ENCODE measurements at places on chromosomes 3 and 15. TPM values are rescaled to one million over a fixed set of nuclear protein-coding genes. Genes with fewer than 3 reads are reported as not detected.

Gene GPR149
- 7.7 TPM for total RNA-seq

Gene KBTBD13
- total RNA-seq, result not detected

Gene WDR76
- 16.7 TPM for total RNA-seq

Gene FOXB1
- total RNA-seq, result not detected

Gene POTEB
- total RNA-seq, result under 0.01 TPM

Gene ANKDD1A
- 13.9 TPM for total RNA-seq

Gene TGM4
- total RNA-seq, result not detected

Gene C3orf20
- not detected for total RNA-seq

Gene ACTRT3
- 3.3 TPM for total RNA-seq

Gene CXCR6
- total RNA-seq, result not detected

Gene FEZF2
- total RNA-seq, result 12.2 TPM

Gene CHAC1
- 2.9 TPM for total RNA-seq

Gene PIERCE2
- 3.7 TPM for total RNA-seq

Gene KNL1
- total RNA-seq, result 6.5 TPM

Gene SEMA3G
- total RNA-seq, result 4.1 TPM

Gene LTF
- total RNA-seq, result 0.41 TPM

Gene ABI3BP
- total RNA-seq, result 1.2 TPM

Gene PTPRG
- total RNA-seq, result 52.6 TPM

Gene SMCO1
- total RNA-seq, result not detected

Gene ZNF385D
- 17.5 TPM for total RNA-seq

Gene LEKR1
- 0.82 TPM for total RNA-seq

Gene MYH15
- 0.41 TPM for total RNA-seq

Gene TUBGCP4
- total RNA-seq, result 22.8 TPM

Gene SLC12A1
- total RNA-seq, result 1.6 TPM

Gene AMT
- total RNA-seq, result 1.6 TPM

Gene CASR
- total RNA-seq, result not detected

Gene PPARG
- 1.2 TPM for total RNA-seq

Gene ACKR2
- not detected for total RNA-seq

Gene SLC24A5
- total RNA-seq, result 0.41 TPM

Gene AGBL1
- 1.2 TPM for total RNA-seq

Gene ZNF860
- total RNA-seq, result 2.0 TPM

Gene GRAMD1C
- total RNA-seq, result 5.3 TPM

Gene IL20RB
- total RNA-seq, result 0.82 TPM

Gene CSTA
- total RNA-seq, result not detected

Gene P2RY13
- 1.6 TPM for total RNA-seq

Gene GRAMD2A
- total RNA-seq, result 1.2 TPM

Gene DPPA4
- total RNA-seq, result 1.6 TPM

Gene DUOXA2
- total RNA-seq, result not detected

Gene ITGA11
- total RNA-seq, result 2.0 TPM

Gene ARPP21
- total RNA-seq, result 459 TPM

Gene TMEM207
- total RNA-seq, result not detected

Gene PIK3CA
- total RNA-seq, result 74.6 TPM

Gene LOXL1
- 2.4 TPM for total RNA-seq
